ENCODE measurements at places on chromosomes 13 and 19.
A peak's percentile ranks its signal among the peaks of the same experiment; 100 is the strongest.

- no peak overlapping the region for H3K27ac ChIP-seq
- no peak for DNase-seq
- peak overlapping the region; percentile 81 for H3K4me3 ChIP-seq
- no peaks in the 10 kb centered on the region for H3K36me3 ChIP-seq
- peaks cover 7% of the 10 kb centered on the region for H3K27me3 ChIP-seq
Measured at GRCh38 chr13:23579896-23580683, 9.9 kb downstream of the TNFRSF19 start.

DNA sequence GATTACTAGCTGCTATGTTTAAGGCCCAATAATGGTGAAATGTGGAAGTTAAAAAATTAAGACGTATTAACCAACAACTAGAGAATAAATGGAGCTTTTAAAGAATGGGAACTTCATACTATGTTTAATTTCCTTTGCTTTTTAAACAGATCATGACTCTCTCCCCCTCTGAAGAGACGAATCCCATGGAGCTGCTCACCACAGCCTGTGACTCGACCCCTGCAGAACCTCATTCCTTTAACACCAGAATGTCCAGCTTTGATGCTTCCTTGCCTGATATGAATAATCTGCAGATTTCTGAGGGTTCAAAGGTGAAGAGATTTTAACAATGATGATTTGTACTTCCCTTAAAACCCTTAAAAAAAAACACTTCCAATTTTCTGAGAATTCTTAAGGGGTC, 53.0 kb downstream of the ZAR1L start:
- H3K27ac ChIP-seq = peak overlapping the region; percentile 69
- no peak for DNase-seq
- no peaks in the 10 kb centered on the region for H3K27me3 ChIP-seq
- peaks cover 50% of the 10 kb centered on the region for H3K36me3 ChIP-seq

- no peak for DNase-seq
- H3K36me3 ChIP-seq = peaks cover 4% of the 10 kb centered on the region
- no peak overlapping the region for H3K27ac ChIP-seq
- no peaks in the 10 kb centered on the region for H3K27me3 ChIP-seq
Measured at GRCh38 chr13:31957772-31958171, 73.8 kb upstream of the FRY start.

DNA sequence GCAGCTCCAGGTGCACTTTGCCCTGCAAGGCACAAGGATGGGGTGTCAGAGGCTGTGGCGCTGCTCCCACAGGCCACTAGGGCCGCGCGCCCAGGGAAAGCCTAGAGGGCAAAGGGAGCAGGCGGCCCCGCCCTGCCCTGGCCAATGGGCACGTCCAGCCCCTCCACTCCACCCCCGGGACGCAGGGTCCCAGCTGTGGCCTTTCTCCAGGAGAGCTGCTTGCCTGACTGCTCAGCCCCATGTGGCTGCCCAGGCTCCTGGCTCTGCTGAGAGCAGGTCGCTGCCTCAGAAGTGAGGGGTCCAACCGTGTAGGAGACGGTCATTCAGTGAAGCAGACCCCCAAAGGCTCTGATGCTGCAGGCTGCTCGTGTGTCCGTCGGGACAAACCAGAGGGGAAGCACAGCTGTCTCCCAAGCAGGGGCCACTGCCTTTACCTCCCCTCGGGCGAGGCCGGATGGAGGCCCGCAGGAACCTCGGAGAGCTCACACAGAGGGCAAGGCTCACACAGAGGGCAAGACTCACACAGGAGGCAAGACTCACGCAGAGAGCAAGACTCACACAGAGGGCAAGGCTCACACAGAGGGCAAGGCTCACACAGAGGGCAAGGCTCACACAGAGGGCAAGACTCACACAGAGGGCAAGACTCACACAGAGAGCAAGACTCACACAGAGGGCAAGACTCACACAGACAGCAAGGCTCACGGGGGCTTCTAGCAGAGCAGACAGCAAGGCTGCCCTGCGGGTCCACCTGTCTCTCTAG, 56.2 kb upstream of the C13orf46 start:
- H3K4me1 ChIP-seq = peaks cover 34% of the 10 kb centered on the region
- no peak overlapping the region for H3K4me3 ChIP-seq
- no peak for DNase-seq
- H3K36me3 ChIP-seq = no peaks in the 10 kb centered on the region

DNA sequence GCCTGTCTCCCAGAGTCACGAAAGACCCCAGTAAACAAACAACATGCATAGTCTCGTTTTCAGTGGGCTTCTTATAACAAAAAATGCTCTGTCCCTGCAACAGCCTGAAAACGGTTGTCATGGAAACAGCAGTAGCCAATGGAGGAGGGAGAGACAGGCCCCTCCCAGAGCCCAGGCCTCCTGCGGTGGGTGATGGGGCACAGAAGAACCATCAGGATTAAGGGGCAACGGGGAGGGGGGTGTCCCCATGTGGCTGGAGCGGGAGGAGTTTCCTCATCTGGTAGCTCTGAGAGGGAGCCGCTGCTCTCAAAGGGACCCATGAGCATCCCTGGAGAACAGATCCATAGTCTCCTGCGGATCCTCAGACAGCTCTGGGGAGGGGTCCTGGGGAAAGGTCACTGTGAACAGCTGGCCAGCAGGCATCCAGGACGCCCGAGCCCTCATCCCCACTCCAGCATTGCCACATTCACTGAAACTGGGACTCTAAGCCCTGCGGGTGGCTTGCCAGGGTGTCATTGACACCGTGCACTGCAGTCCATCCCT, 37.5 kb upstream of the PNMA8B start:
- H3K4me3 ChIP-seq = no peak overlapping the region
- H3K36me3 ChIP-seq = no peaks in the 10 kb centered on the region
- no peaks in the 10 kb centered on the region for H3K27me3 ChIP-seq
- no peaks in the 10 kb centered on the region for H3K4me1 ChIP-seq
- H3K27ac ChIP-seq = no peak overlapping the region
- peak; percentile 53 for DNase-seq

GRCh38 chr19:40398417-40399131, 8.6 kb upstream of the HIPK4 start:
- H3K27ac ChIP-seq = no peak overlapping the region
- H3K36me3 ChIP-seq = no peaks in the 10 kb centered on the region
- peaks cover 3% of the 10 kb centered on the region for H3K4me1 ChIP-seq

GRCh38 chr19:37251308-37252229, 33.6 kb downstream of the ZNF383 start:
- H3K4me3 ChIP-seq = peak overlapping the region; percentile 50
- H3K27me3 ChIP-seq = no peaks in the 10 kb centered on the region
- H3K36me3 ChIP-seq = peaks cover 2% of the 10 kb centered on the region

DNA sequence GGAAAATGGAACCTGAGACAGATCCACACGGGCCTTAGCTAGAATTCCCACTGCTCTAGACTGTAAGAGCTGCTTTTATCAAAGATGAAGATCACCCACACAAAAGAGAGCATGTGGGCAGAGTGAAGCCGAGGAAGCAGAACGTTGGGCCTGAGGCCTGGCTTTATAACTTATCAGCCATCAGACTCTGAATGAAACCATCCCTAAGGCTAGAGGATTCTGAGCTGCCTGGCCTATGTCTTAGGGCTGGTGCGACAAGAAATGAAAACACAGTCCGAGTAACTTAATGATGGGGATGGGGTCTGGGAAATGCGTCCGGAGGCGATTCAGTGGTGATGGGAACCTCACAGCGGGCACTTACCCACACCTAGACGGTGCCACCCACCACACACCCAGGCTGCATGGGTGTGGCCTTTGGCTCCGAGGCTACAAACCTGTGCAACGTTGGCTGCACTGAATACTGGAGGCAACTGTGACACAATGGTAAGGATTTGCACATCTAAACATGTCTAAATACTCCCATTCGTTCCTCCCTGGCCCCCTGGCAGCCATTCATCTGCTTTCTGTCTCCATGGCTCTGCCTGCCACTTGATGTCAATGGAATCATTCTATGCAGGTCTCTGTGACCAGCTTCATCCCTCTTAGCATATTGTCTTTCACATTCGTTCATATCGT, 62.0 kb downstream of the SLC15A1 start:
- H3K4me1 ChIP-seq = no peaks in the 10 kb centered on the region
- DNase-seq = no peak
- H3K36me3 ChIP-seq = no peaks in the 10 kb centered on the region

DNA sequence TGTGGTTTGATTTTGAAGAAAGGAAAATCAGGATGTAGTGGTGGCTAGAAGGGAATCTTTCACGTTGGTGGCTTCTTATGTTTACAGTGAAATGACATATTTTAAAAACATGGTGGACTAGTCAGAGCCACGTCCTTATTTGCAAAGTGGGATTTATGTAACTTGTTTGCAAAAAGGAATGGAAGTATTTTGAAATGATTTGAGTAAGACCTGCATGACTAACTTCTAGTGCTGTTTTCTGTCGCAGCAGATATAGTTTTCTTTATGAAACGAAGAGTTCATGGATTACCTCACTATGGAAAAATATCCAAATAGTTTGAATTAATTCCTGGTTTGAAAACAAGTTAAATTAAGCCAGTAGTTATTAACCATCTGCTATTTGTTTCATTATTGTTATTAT, 476.5 kb downstream of the MYO16 start:
- no peak overlapping the region for H3K27ac ChIP-seq
- no peaks in the 10 kb centered on the region for H3K4me1 ChIP-seq
- no peaks in the 10 kb centered on the region for H3K36me3 ChIP-seq

DNA sequence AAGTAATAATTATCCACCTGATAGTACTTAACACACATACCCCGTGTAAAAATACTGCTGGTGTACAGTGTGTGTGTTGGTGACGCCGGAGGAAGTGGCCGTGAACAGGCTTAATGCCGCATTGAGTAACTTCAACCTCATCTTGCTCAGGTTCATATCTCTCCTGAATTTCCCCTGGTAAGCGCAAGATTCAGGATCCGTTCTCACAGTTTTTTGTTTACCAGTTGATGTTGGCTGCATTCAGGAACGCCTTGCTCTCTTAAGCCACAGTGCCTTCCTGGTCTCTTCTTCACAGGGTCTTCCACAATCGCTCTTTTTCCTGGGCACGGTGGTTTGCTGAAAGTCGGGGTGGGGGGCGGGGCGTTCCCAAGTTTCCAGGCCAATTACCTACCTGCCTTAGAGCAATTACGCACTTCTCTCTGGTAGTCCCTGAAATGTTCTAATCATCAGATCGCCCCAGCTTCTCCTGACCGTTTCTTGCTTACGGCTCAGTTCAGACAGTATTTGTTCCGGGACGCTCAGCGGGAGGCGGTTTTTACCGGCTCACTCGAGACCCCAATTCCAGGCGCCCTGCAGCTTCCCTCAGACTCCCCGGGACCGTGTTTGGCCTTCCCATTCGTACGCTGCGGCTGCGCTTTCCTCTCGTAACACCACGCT, 706 bp upstream of the DNAJC3 start:
- DNase-seq = no peak
- peak overlapping the region; percentile 88 for H3K27ac ChIP-seq
- H3K36me3 ChIP-seq = no peaks in the 10 kb centered on the region
- no peaks in the 10 kb centered on the region for H3K27me3 ChIP-seq
- H3K4me3 ChIP-seq = peak overlapping the region; percentile 72
- H3K4me1 ChIP-seq = no peaks in the 10 kb centered on the region

GRCh38 chr13:77345150-77345780, 18.4 kb upstream of the MYCBP2 start:
- H3K27ac ChIP-seq = no peak overlapping the region
- no peak for DNase-seq
- no peaks in the 10 kb centered on the region for H3K4me1 ChIP-seq
- no peaks in the 10 kb centered on the region for H3K27me3 ChIP-seq
- no peaks in the 10 kb centered on the region for H3K36me3 ChIP-seq
- no peak overlapping the region for H3K4me3 ChIP-seq

DNA sequence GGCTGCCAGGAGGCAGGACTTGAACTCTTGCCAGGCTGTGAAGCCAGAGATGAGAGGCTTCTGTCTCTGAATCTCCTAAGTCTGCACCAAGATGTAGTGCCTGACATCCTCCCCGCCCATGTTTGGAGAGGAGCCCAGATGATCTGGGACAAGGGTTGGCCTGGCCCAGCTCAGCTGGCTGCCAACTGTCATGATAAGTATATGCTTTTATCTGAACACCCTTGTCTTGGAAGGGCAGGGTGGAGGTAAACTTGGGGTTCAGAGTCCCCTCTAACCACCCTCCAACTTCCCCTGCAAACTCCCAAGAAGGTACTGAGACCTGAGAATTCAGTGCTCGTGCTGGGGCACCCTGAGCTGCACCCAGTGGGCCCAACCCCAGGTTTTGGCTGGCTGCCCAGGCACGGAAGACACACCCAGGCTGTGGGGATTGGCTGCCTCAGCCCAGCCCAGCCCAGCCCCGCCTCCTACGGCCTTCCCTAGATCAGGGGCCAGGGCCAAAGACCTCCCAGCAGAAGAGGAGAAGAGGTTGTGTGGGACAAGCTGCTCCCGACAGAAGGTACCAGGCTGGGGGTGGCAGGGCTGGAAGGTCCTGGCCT, at the start of gene CYP4F12:
TSS of gene CYP4F12 (plus strand) at position 508 of the 596 bp plus-strand sequence. CDS start 443 bp downstream, outside the sequence.
- DNase-seq = peak; percentile 89
- H3K27ac ChIP-seq = peak within 1 kb of the TSS; percentile 27
- H3K4me1 ChIP-seq = no peaks in the 10 kb centered on the region
- H3K4me3 ChIP-seq = no peak within 1 kb of the TSS
- no peaks in the 10 kb centered on the region for H3K27me3 ChIP-seq

DNA sequence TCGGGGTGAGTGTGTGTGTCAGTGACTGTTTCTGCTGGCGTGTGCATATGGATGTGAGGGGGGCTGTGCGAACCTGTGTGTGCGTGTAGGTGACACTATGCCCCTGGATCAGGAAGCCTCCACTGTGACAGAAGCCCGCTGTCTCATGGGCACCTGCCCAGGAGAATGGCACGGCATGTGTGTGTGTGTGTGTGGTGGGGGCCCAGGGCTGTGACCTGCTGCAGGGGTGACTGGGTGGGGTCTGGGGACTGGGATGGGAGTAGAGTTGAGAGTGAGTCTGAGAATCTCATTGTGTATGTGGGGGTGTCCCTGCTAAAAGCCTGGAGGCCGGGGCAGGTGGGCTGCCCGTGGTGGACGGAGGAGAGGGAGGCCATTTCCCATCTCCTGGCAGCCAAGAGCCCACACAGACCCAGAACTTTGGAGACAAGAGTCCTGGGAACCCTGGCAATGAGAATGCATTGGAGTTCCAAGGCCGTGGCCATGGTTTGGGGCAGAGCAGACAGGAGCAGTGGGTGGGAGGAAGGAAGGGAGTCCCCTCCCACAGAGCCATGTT, 6.4 kb upstream of the TPM4 start:
- H3K4me3 ChIP-seq = peak overlapping the region; percentile 80
- H3K27me3 ChIP-seq = no peaks in the 10 kb centered on the region
- H3K4me1 ChIP-seq = peaks cover 9% of the 10 kb centered on the region
- peaks cover 11% of the 10 kb centered on the region for H3K36me3 ChIP-seq
- peak; percentile 64 for DNase-seq

Data from ascending aorta (tissue), 2 donors.